Motor neuron (in vitro differentiated cells): ENCODE measurements at places on chromosomes 3 and 15. TPM values are rescaled to one million over a fixed set of nuclear protein-coding genes. Genes with fewer than 3 reads are reported as not detected.

- ATAC-seq = no peak
Observed at GRCh38 chr3:178099274-178099673, 437.0 kb upstream of the KCNMB2 start.

GRCh38 chr15:70526221-70526973, 237.0 kb downstream of the UACA start:
- ATAC-seq = peak; percentile 95

Gene PGBD4
- total RNA-seq = 1.2 and 1.7 TPM in 2 replicates

DNA sequence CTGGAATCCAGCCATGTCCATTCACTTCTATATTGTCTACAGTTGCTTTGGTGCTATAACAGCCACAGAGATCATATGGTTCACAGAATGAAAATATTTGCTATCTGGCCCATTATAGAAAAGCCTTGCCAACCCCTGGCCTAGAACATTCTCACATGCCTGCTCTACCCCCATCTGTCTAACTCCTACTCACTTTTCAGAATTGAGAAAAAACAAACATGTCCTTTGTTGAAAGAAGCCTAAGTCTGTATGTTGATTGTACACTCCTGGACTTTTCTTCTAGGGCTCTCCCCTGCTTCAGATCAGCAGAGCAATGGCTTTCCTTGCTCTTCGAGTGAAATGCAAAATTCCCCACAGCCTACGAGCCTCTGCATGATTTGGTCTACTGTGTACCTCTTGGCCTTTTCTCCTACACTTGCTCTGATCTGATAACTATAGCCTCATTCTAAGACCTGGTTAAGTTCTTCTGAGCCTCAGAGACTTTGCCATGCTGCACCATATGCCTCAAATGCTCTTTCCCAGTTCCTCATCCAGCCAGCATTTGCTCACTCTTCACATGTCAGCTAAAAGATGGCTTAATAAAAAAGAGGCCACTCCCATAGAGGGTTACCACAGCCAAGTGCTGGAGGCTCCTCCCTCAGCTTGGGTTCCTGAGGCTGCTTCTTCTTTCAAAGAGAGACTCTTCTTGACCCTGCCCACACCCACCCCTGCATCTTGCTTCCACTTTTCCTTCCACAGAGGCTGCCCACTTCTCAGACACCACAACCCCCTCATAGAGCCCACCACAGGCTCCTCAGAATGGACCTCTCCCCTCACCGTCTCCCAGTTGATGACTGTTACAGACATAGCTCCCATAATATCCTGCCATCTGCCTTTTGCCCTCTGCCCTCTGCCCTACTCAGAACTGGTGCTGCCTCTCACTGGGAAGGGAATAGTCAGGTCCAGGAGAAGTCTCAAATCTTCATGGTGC, 22.9 kb upstream of the DCLK3 start:
- no peak for ATAC-seq

DNA sequence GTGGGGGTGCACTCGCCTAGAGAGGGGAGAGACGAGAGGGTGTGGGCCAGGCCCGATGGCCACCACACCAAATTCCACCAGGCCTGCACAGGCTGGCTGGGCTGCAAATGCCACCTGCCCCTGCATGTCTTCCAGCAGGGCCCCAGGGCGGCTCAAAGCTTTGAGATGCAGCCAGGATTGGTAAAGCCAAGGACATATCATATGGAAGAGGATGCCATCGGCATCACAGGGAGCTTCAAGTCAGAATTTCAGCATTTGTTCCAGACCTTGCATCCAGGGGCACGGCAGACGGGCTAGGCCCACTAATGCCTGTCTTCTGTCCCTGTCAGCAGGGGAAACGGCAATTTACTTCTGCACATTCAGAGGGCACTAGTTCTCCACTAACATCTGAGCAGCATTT, 97.8 kb downstream of the NUP210 start:
- no peak for ATAC-seq
